ENCODE measurements at places on chromosomes 1 and 21. TPM values are rescaled to one million over a fixed set of nuclear protein-coding genes. Genes with fewer than 3 reads are reported as not detected.

Gene CELA3B
- not detected for total RNA-seq

DNA sequence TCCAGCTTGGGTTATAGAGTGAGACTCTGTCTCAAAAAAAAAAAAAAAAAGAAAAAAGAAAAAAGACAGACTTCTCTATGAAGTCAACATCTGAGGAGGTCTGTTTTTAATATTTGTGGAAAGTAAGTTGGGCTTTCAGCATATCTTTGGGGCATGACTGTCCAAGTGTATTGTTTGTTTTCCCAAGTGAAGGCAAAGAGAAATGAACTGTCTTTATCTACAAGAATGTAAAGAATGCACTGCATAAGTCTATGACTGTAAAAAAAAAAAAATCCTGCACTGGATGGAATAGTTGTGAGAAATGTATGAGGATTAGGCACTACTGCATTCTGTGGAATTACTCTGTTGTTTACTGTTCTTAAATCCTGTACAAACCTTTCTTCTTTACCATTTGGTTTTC lies 45.6 kb upstream of the TMEM61 start:
- no peak for DNase-seq

Gene ANGEL2
- 17.1 TPM for total RNA-seq

Gene GSTM1
- total RNA-seq = not detected

GRCh38 chr21:15520811-15521643 lies 208.8 kb upstream of the USP25 start:
- DNase-seq = no peak

Gene RNU1-4
- 9,391 TPM for total RNA-seq

Data from Right ventricle myocardium superior (tissue), 1 donor.